ENCODE measurements at places on chromosomes 1 and 21.

- no peak for DNase-seq
These were observed 59.4 kb downstream of the SLC66A1 start for GRCh38 chr1:19371226-19372135.

- no peak for DNase-seq
These were observed 9.1 kb upstream of the C1orf159 start for GRCh38 chr1:1124786-1125642.

- DNase-seq = no peak
These were observed 6.2 kb downstream of the MED8 start for GRCh38 chr1:43383449-43383848.

GRCh38 chr1:96820107-96820506, 98.5 kb downstream of the PTBP2 start:
- no peak for DNase-seq

DNA sequence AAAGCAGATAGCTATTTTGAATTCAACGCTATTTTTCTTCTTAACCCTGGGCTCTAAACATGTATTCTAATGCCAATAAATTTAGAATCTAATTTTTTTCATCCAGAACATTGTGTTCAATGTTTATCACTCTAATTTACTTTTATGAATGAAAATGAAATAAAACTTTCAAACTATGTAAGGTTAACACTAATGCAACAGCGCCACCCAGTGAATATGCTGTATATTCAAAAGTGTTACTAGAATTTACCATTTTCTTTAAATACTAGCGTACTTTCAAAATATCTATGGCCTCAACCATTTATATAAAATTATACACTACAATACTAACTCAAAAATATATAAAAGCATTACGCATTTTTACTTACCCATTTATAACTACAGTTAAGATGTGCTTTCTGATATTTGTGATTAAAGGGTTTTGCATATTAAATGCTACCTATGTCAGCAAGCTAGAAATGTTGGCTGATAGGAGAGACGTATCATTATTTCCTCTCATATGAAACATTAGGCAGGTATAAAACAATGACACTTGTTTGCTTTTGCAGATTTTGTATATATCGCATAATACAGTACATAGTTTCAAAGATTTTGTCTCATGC, 5.9 kb upstream of the NUF2 start:
- no peak for DNase-seq

GRCh38 chr1:65469889-65470340, 49.4 kb downstream of the LEPR start:
- DNase-seq = no peak

- no peak for DNase-seq
These were observed 51.5 kb upstream of the RAB3GAP2 start for GRCh38 chr1:220323717-220324116.

DNA sequence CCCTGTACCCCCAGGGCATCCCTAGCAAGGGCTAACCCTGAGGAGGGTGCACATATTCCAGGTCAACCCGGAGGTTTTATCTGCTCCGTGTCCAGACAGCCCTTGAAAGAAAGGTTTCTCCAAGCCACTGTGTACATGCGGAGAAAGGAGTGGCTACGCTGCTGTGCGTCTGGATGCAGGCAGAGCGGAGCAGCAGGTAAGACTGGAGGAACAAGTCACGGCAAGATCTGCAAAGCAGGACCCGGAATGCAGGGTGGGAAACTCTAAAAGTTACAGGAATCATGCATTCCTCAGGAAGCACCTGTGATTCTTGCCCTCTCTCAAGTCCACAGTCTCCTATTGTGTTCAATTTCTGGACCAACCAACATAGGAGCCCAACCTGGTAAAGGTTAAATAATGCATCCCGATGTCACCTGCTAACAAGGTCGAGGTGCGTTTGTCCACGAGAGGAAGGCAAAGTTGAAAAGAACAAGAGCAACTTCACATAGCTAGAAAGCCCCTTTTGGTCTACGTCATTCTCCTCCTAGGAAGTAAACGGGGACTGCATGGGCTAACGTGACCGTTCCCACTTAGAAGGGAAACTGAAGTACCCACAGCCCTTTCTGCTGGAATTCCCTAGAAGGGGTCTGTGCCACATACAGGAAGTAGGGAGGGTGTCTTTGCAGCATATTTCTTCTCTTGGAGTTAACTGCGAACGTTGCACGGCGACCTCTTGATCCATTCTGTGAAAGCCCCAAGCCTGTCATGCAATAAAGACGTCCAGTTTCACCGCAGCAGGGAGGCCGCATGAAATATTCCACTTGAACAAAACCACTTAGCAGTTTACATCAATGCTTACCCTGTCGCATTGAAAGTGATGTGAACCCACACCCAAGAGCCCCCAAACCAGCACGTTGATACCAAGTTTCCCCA, 5.8 kb downstream of the TIAM1 start:
- DNase-seq = no peak

- no peak for DNase-seq
These were observed 4.8 kb upstream of the ARF1 start for GRCh38 chr1:228077565-228078330.

GRCh38 chr1:118113261-118113660, 71.8 kb downstream of the SPAG17 start:
- no peak for DNase-seq

DNA sequence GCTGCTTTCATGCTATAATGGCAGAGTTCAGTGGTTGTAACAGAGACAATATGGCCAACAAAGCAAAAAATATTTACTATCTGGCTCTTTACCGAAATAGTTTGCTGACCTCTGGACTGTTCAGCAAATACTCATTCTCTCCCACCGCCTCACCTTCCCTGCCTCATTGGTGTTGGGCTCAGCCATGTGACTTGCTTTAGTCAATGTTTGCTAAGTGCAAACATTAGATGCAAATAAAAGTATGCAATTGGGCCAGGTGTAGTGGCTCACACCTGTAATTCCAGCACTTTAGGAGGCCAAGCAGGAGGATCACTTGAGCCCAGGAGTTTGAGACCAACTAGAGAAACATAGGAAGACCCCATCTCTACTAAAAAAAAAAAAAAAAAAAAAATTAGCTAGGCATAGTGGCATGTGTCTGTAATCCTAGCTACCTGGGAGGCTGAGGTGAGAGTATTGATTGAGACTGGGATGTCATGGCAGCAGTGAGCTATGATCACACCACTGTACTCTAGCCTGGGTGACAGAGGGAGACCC, 55.1 kb downstream of the RPL5 start:
- DNase-seq = no peak

- no peak for DNase-seq
These were observed 70.9 kb downstream of the TCP10L start for GRCh38 chr21:32514275-32515055.

GRCh38 chr1:98761219-98761865, 99.8 kb downstream of the SNX7 start:
- no peak for DNase-seq

DNA sequence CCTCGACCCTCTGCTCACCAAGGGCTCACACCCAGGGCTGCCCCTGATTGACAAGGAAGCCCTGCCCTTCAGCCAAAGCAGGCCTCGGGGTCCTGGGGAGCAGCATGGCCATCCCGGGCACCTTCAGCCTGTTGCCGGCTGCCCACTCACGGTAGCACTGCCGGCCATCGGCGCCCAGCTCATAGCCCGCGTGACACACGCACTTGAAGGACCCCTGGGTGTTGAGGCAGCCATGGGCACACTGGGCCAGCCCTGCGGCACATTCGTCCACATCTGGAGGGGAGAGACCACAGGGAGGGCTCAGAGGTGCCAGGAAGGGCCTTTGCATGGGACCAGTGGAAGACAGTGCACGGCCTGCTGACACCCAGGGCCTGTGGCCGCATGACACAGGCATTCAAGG, 57.4 kb downstream of the ARHGEF16 start:
- no peak for DNase-seq

GRCh38 chr21:42233067-42233961, 14.4 kb downstream of the ABCG1 start:
- no peak for DNase-seq

Data from cortex of kidney (tissue), 1 donor.